ENCODE measurements at places on chromosomes 16 and 17.

DNA sequence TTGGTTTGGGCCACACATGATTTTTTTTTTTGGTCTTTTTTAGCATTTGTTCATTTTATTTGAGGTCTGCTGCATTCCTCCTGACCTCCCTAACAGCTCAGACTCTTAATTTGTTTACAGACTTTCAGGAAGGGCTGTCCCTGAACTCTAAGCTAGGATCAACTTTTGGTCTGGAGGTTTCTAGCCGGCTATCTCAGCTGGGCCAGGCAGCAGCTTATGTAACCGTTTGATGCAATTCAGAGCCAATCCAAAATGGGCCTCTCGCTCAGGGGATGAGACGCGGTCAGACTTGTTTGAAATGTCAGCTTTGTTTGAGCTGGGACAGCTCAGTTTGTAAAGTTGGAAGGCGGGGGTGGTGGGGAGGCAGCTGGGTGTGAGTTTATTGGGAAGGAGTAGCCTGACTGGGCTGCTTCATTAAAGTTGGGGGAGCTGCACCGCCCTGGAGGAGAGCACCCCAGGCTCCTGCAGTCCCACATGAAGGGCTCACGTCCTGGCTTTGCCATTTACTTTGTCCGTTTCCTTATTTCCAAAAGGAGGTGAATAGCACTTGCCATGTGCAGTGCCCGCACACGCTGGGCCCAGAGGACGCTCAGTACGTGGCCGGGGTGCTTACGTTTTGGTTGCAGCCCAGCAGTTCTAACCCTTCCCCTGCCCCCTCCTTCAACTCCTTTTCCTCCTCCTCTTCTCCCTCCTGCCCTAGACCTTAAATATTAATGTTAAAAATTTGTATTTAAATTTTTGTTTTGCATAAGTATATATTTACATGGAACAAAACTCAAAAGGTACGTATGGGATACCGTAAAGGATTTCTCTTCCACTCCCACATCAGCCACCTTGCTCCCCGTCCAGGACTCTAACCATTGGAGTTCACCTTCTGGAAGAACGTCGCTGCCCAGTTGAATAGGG lies 121.2 kb downstream of the SNX29 start:
- peak; percentile 44 for DNase-seq

GRCh38 chr16:57798953-57799599 lies 3.2 kb downstream of the KIFC3 start:
- no peak for DNase-seq

DNA sequence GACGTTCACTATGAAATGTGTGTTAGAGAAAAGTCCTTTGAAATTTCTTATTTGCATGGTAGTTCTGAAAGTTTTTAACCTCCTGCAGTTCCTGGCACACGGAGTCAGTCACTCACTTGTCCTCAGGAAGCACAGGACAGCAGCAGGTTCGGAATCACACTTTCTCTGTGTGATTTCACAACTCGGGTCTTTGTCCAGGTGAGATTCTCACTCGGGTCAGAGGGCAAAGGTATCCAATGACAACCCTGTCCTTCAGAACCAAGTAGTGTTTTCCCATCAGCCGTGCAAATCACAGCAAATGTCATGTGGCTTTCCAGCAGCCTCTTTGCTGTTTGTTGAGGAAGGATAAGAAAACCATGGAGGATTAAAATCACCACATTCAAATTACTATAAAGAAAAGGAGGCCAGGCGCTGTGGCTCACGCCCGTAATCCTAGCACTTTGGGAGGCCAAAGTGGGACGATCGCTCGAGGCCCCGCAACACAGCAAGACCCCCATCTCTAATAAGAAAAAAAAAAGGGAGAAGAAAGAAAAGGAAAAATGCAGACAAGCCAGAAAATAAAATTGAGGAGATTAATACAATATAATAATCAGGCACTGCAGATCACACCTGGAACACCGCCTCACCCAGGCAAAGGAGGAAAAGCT lies 22.0 kb downstream of the ADCY9 start:
- DNase-seq = no peak

DNA sequence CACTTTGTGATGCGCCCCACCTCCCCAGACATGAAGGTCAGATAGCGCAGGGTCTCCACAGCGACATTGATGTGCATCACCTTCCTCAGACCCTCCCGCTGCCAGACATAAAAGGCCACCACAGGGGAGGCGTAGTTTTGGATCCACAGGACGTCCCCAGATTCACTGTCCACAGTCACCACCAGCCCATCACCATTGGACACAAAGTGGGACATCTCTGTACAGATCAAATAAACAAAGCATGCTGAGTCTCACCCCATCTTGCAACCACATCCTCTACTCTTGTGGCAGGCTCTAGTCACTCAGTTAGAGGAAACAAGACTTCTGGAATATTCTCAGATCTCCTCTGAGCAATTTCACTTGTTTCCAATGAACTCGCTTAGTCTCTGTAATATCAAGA lies 46.3 kb upstream of the ICAM2 start:
- no peak for DNase-seq

DNA sequence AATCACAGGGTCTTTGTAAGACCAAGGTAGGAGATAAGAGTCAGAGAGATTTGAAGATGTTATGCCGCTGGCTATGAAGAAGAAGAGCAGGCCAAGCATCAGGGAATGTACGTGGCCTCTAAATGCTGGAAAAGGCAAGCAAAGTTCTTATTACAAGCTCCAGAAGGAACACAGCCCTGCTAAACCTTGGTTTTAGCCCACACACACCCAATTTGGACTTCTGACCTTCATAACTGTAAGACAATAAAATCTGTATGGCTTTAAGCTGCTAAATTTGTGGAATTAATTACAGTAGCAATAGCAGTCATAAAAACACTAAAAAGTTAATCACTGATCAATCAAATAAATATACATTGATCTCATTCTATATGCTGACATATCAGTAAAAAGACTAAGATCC lies 6.0 kb downstream of the TMEM170A start:
- DNase-seq = no peak

- DNase-seq = no peak
These were observed 2.7 kb downstream of the MYO18A start for GRCh38 chr17:29177541-29177870.

DNA sequence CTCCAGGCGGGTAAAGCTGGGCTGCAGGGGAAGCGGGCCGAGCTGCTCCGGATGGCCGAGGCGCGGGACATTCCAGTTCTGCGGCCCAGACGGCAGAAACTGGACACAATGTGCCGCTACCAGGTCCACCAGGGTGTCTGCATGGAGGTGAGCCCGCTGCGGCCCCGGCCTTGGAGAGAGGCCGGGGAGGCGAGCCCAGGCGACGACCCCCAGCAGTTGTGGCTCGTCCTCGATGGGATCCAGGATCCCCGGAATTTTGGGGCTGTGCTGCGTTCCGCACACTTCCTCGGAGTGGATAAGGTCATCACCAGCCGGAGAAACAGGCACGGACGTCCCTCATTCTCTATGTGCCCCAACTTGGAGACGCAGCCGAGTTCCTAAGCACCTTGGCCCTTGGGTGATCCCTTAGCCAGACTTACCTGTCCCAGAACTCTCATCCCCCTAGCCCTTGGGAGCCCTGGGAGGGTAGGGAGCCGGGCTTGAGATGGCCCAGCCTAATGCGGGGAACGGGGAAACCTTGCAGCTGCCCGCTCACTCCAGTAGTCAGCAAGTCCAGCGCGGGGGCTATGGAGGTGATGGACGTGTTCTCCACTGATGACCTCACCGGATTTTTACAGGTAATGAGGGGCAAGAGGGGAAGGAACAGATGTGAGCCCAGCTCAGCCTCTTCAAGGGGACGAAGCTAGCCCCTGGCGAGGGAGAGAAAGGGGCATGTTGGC lies 806 bp downstream of the MRM1 start:
- DNase-seq = peak; percentile 21

- DNase-seq = no peak
These were observed 163.5 kb downstream of the IRF8 start for GRCh38 chr16:86062271-86062965.

GRCh38 chr16:4372001-4372577 lies 441 bp downstream of the VASN start:
- DNase-seq = peak; percentile 51

DNA sequence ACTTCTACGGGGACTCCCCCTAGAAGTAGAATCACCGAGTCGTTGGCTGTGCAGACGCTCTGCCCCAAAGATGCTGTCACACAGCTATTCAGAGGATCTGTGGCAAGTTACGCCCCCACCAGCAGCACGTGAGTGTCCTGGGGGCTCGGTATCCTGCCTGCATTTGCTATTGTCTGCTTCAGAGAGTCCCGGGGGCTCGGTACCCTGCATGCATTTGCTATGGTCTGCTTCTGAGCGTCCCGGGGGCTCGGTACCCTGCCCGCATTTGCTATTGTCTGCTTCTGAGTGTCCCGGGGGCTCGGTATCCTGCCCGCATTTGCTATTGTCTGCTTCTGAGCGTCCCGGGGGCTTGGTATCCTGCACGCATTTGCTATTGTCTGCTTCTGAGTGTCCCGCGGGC lies 23.8 kb upstream of the ZNF469 start:
- DNase-seq = no peak

DNA sequence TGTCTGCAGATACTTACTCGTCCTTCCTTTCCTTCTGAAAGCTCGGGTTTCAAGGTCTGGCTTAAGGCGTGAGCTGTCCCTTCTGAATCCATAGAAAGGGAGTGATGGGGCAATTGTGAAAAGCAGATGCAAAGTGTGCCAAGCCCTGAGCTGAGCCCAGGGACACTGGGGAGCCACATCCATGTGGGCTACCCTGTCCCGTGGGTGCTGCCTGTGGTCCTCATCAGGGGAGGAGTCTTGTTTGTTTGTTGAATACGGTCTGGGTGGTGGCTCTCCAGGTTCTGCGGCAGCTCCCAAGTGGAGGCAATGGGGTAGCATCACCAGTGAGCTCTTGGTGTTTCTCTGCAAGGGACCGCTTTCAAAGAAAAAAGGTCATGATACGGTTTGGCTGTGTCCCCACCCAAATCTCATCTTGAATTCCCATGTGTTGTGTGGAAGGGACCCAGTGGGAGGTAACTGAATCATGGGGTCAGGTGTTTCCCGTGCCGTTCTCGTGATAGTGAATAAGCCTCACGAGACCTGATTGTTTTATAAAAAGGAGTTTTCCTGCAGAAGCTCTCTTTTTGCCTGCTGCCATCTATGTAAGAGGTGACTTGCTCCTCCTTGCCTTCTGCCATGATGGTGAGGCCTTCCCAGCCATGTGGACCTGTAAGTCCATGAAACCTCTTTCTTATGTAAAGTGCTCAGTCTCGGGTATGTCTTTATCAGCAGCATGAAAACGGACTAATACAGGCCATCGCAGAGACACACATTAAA lies 1.0 kb upstream of the ALG1 start:
- DNase-seq = no peak

- no peak for DNase-seq
These were observed 1.7 kb upstream of the CDC27 start for GRCh38 chr17:47190770-47191169.

Data from M059J (cell line).